Tibial nerve (tissue), 4 donors: ENCODE measurements at places on chromosomes 12 and 14.

DNA sequence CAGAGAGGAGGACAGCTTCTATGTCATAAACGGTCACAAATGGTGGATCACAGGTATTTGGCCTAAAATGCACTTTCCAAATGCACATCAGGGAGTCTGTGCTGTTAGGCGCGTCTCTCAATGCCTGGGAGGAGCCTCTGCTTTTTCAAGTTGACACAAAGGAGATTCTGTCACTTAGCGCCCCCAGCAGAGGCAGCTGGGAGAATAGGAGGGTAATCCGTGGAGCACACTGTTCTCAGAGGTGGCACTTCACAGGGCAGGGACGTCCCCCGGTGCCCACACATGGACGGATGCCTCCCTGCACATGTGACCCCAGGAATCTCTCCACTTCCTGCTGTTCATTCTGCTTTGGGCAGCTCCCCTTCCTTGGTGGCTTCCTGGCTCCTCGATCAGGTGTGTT is 19.4 kb upstream of the ALDH2 start:
- H3K4me3 ChIP-seq = no peak overlapping the region
- DNase-seq = no peak
- no peaks in the 10 kb centered on the region for H3K36me3 ChIP-seq

DNA sequence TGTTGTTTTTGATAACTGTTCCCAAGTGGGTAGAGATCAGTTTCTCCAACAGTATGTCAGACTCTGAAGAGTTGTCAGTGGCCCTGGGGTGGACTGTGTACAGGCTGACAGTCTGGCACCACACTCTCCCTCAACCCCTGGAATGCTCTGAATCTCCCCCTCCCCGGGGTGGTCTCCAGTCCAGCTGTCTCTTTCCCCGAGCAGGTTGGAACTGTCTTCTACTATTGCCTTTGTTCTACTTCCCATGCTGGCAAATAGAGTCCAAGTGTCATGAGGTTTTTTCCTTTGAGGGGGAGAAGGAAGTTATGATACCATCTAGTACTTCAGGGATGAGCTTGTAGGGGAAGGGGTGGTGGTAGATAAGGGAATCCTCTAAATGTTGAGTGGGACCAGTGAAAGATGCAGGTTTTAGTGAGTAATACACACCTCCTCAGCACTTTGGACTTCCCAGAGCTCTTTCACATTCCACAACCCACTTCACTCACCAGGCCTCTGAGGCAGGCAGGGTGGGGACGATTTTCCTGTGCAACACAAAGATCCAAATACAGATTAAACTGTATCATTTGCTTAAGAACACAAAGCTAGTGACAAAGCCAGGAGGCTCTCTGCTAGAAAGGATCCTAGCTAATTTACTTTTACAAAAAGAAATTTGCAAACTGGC is 170.7 kb upstream of the GZMB start:
- no peaks in the 10 kb centered on the region for H3K4me1 ChIP-seq
- no peak overlapping the region for H3K27ac ChIP-seq
- H3K4me3 ChIP-seq = no peak overlapping the region
- H3K36me3 ChIP-seq = no peaks in the 10 kb centered on the region
- no peak for DNase-seq

DNA sequence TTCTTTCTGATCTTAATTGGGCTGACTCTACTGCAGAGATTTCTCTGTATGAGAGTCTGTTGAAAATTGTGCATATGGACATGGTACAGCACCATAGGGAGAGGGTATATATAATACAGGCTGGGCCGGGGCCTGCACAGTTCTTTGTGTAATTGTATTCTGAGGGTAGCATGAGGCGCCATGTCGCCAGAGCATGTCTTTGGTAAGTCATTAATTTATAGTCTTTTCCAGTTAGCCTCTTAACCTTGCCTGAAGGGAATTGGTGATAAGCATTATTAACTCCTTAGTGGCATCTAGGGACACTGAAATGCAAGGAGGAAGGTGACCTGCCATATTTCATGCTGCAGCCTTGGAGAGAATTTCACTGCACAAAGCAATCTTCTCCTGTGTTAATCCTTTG is 569.9 kb downstream of the TMTC2 start:
- H3K27ac ChIP-seq = no peak overlapping the region
- H3K4me3 ChIP-seq = no peak overlapping the region
- H3K4me1 ChIP-seq = no peaks in the 10 kb centered on the region
- no peak for DNase-seq
- no peaks in the 10 kb centered on the region for H3K27me3 ChIP-seq

DNA sequence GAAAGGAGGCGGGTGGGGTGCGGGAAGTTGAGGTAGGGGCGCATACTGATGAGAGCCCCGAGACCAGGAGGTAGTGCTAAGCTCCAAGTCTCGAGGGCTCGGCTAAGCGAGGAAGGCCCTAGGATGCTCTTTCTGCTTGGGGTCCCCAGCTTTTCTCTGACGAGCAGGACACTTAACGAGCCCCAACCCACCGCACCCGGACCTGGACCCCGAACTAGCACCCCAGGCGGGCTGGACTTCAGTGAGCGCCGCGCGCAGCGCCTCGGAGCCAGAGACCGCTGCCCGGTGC is 4.7 kb upstream of the C1QL4 start:
- DNase-seq = no peak

GRCh38 chr12:14396071-14396470 is 30.6 kb downstream of the ATF7IP start:
- H3K4me1 ChIP-seq = no peaks in the 10 kb centered on the region
- peak overlapping the region; percentile 34 for H3K27ac ChIP-seq
- DNase-seq = no peak
- no peaks in the 10 kb centered on the region for H3K36me3 ChIP-seq
- H3K27me3 ChIP-seq = no peaks in the 10 kb centered on the region
- no peak overlapping the region for H3K4me3 ChIP-seq

DNA sequence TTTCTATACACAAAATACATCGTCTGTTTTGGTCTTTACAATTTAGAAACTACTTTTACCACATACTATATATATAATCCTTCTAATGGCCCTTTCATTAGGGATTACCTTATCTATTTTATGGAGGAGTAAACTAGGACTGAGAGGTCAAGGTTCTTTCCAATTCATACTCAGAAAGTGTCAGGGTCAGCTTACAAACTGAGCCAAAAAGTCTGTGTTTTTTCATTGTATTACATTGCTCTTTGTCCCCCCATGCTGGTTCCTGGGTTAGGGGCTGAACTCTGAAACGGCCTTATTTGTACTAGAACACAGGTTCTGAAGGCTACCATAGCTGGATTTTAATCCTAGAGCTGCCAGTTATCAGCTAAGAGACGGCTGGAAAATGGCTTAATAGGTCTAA is 368.1 kb downstream of the GRIN2B start:
- peaks cover 2% of the 10 kb centered on the region for H3K36me3 ChIP-seq
- no peak overlapping the region for H3K27ac ChIP-seq
- no peaks in the 10 kb centered on the region for H3K27me3 ChIP-seq
- no peak overlapping the region for H3K4me3 ChIP-seq
- H3K4me1 ChIP-seq = no peaks in the 10 kb centered on the region

GRCh38 chr14:101557321-101557695 is 4.0 kb upstream of the DIO3 start:
- H3K4me3 ChIP-seq = no peak overlapping the region
- no peaks in the 10 kb centered on the region for H3K27me3 ChIP-seq

GRCh38 chr12:115944837-115945490 is 332.5 kb downstream of the MED13L start:
- no peak for DNase-seq
- peaks cover 10% of the 10 kb centered on the region for H3K36me3 ChIP-seq
- no peaks in the 10 kb centered on the region for H3K4me1 ChIP-seq
- no peak overlapping the region for H3K27ac ChIP-seq

- H3K27me3 ChIP-seq = no peaks in the 10 kb centered on the region
- no peak overlapping the region for H3K4me3 ChIP-seq
- DNase-seq = no peak
- H3K36me3 ChIP-seq = no peaks in the 10 kb centered on the region
- H3K27ac ChIP-seq = peak overlapping the region; percentile 51
- H3K4me1 ChIP-seq = peaks cover 55% of the 10 kb centered on the region
Measured at GRCh38 chr14:77120771-77121743, 20.5 kb downstream of the ZDHHC22 start.

DNA sequence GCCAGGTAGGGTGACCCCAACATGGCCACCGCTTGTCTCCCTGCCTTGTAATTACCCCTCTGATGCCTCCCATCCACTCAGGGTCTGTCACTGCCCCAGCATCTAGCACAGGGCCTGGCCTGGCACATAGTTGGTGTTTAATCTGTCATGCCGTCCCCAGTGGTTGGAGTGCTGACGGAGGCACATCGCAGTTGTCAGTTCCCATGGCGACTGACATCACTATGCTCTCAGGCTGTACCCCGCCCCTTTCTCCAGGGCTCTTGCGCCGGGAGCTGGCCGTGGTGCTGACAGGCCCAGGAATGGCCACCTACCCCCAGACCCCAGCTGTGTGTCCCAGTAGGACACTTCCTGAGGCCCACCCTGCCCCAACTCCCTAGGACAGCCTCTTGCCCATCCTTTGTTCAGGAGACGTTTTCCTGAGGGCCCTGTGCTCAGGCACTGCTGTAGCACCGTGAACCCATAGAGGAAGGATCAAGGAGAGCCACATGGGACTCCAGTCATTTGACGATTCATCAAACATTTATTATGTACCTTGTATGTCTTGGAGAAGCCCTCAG is 23.0 kb downstream of the FAM222A start:
- no peaks in the 10 kb centered on the region for H3K4me1 ChIP-seq
- peak; percentile 13 for DNase-seq
- no peaks in the 10 kb centered on the region for H3K36me3 ChIP-seq
- H3K27me3 ChIP-seq = peaks cover 17% of the 10 kb centered on the region
- no peak overlapping the region for H3K27ac ChIP-seq
- H3K4me3 ChIP-seq = no peak overlapping the region

- H3K27ac ChIP-seq = no peak overlapping the region
- no peak overlapping the region for H3K4me3 ChIP-seq
- no peaks in the 10 kb centered on the region for H3K4me1 ChIP-seq
- DNase-seq = no peak
- H3K36me3 ChIP-seq = no peaks in the 10 kb centered on the region
Measured at GRCh38 chr12:57309420-57309819, 58.4 kb upstream of the STAC3 start.

GRCh38 chr14:57491640-57492039 is 2.0 kb downstream of the CCDC198 start:
- H3K36me3 ChIP-seq = no peaks in the 10 kb centered on the region
- H3K4me3 ChIP-seq = no peak overlapping the region
- no peak for DNase-seq
- no peaks in the 10 kb centered on the region for H3K4me1 ChIP-seq
- H3K27ac ChIP-seq = no peak overlapping the region
- no peaks in the 10 kb centered on the region for H3K27me3 ChIP-seq

DNA sequence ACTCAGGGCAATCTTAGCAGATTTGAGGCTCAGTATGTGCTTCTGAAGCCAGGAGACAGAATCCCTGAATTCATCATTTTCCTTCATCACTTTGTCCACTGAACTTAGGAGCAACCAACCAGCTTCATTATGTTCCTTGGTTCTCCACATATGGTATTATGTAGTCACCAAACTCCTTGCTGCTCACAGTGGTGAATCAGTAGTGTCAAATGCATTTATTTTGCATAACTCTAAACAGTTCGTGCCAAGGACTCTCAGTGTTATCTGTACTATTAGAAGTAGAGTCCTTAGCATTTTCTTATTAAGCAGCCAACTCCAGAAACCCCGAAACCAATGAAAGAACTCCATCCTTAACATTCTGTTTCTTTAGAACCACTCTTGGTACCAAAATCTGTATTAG is 466.9 kb upstream of the RGS6 start:
- no peak overlapping the region for H3K4me3 ChIP-seq
- H3K27ac ChIP-seq = no peak overlapping the region
- no peaks in the 10 kb centered on the region for H3K27me3 ChIP-seq

GRCh38 chr14:102878970-102879460 is 43.4 kb upstream of the AMN start:
- no peak overlapping the region for H3K4me3 ChIP-seq
- DNase-seq = no peak
- H3K27me3 ChIP-seq = no peaks in the 10 kb centered on the region
